AG08395 (cell line): ENCODE measurements at places on chromosomes 6 and 20.

DNA sequence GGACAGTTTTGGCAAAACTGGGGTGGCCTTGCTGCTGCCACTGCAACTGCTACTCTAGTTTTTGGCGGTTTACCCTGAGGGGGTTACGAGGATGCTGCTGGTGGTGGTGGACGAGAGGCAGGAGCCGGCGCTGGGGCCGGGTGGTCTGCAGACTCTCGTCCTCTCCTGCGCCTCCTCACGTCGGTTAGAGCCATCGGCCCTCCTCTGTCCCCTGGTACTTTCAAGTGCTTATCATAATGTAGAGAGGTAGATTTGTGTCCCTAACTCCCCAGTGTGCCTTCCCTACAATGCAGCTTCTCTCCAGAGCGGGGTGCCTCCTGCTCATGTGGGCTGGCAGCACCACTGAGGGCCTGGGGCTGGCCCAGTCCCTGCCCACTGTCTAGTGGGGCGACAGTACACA lies 25.9 kb downstream of the PNLDC1 start:
- no peak for DNase-seq

- DNase-seq = no peak
These were observed 155.7 kb upstream of the JARID2 start for GRCh38 chr6:15090145-15090579.

DNA sequence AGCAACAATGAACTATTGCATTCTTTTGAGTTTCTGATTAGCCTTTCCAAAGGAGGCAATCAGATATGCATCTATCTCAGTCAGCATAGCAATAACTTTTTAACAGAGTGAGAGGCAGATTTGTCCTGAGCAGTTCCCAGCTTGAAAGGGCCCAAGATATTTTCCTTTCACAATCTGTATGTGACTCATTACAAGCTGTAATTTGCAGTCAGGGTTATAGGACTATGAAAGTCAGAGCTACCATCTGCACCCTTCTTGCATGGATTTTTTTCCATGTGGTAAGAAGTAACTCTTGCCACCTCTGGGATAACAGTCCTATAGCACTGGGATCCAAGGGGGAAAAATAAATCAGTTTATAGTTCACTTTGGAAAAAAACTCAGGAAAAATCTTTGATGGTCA lies 318.2 kb upstream of the RGS17 start:
- DNase-seq = no peak

DNA sequence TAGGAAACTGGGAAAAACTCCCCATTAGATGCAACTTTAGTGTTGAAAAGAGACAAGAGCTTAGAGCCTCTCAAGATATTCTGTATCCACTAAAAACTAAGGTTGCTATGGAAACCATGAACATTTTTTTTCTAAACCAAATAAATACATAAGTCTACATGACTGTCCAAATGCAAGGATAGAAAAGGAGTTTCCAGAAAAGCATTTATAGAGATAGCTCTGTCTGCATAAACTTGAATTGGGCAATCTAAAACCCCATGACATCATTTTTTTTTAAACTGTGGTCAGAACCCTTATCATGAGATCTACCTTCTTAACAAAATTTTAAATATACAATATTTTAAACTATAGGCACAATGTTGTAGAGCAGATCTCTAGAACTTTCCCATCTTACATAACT lies 36.4 kb upstream of the FAM83B start:
- DNase-seq = no peak

DNA sequence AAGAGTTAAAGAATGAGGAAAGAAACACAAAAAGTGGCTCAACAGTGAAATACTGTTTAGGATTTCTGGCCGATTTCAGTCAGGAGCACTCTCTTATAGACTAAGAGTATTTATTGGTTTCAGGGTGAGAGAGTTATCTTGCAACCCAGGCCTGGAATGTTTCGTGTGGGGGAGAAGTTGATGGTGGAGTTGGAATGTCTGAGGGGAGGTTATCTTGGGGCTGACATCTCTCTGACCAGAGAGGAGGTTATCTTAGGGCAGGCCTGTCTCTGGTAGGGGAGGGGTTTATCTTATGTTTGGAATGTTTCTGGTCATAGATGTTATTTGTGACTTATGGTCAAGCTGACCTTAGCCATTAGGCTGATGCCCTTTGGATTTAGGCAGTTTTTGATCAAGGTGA lies 80.3 kb downstream of the HTR1B start:
- DNase-seq = no peak

- DNase-seq = no peak
These were observed 62.0 kb downstream of the SYNE1 start for GRCh38 chr6:152575161-152575560.
